Activated CD8-positive, alpha-beta memory T cell treated with anti-CD3 and anti-CD28 coated beads, Interleukin-2, amount 10 ng/mL, durations not matched to agents 7 days and 5 days (primary cell): ENCODE measurements at places on chromosomes 5 and 9. TPM values are rescaled to one million over a fixed set of nuclear protein-coding genes. Genes with fewer than 3 reads are reported as not detected.

DNA sequence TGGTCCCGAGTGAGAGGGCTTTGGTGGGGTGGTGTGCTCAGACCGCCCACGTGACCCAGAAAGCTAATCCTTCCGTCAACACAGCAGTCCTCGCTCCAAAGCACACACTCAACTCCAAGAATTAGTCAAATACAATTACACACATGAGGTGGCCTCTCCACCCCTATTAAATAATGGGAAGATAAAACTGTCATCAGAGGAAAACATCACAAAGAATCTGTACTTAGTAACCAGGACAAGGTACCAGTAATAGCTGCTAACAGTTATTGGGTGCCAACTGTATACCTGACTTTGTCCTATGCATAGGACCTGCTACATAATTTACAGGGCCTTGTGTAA, 222.8 kb downstream of the HSPA4 start:
- H3K27ac ChIP-seq, result no peak overlapping the region
- DNase-seq, result no peak
- no peaks in the 10 kb centered on the region for H3K4me1 ChIP-seq
- no peaks in the 10 kb centered on the region for H3K36me3 ChIP-seq
- H3K27me3 ChIP-seq, result no peaks in the 10 kb centered on the region
- H3K4me3 ChIP-seq, result no peak overlapping the region

DNA sequence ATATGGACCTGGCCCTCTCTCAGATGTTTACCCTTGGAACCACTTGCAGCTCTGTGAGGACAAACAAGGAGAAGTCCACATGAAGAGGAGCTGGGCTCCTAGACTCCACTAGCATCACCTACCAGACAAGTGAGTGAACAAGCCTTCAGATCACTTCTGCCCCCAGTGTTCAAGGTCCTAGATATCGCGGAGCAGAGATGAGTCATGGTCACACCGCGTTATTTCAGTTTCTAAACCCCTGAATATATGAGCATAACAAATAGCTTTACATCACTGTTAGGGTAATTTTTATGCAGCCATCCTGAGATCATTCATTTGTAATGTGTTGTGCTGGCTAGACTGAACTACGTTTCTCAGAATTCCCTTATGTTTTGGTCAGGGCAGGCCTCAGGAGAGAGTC, 77.0 kb upstream of the DAP start:
- H3K27me3 ChIP-seq, result peaks cover 21% of the 10 kb centered on the region
- no peaks in the 10 kb centered on the region for H3K36me3 ChIP-seq
- no peak for DNase-seq
- H3K4me3 ChIP-seq, result no peak overlapping the region

IL4 gene
- 2.5 TPM for total RNA-seq

PCDHA4 gene
- not detected for total RNA-seq
